ENCODE measurements at places on chromosomes 6 and 20.

- no peak for DNase-seq
Observed at GRCh38 chr20:24934101-24934661, 14.9 kb upstream of the CST7 start.

DNA sequence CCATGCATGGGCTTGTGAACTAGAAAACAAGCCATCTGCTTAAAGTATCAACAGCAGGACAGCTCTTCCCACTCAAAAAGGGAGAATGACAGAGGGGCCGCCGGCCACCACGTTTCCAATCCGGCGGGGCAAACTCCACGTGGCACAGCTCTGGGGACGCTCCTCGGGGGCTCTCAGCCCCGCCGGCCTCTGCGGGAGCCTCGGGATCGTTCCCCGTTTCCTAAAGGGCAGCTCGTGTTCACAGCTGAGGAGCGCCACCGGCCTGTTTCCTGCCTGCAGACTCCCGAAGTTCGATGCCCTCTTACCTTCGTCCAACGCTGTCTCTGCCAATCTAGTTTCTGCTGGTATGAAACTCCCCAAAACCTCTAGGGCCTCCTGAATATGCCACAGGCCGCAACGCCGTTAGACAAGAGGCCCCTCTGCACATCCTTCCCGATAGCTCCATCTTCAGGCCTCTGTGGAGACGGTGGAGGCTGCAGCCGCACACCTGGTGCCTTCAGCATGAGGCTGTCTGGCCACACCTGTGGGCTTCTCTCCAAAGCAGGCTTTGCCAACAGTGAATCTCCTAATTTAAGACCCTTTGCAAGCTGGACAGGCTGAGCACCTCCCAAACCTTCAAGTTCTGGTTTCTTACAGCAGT lies 46.5 kb downstream of the KCNQ2 start:
- no peak for DNase-seq

DNA sequence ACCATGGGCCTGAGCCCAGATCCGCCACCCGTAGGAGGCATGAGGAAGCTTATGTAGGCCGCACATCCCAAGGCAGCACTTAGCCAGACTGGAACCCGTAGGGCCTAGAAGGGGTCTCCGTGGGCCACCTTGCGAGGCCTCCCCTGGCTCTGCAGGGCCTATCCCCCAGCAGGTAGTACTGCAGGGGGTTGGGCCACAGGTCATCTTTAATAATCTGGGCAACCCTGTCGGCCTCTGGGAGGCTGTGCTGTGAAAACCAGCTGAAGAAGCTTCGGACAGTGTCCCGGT lies 18.5 kb downstream of the PLAGL2 start:
- no peak for DNase-seq

- peak; percentile 45 for DNase-seq
Observed at GRCh38 chr6:55953335-55953734, 77.9 kb upstream of the BMP5 start.

GRCh38 chr6:90397929-90398674 lies 101.5 kb upstream of the BACH2 start:
- DNase-seq: peak; percentile 14

GRCh38 chr20:48451401-48451800 lies 376.4 kb downstream of the PREX1 start:
- no peak for DNase-seq

- no peak for DNase-seq
Observed at GRCh38 chr6:107217248-107217647, 101.9 kb upstream of the BEND3 start.

DNA sequence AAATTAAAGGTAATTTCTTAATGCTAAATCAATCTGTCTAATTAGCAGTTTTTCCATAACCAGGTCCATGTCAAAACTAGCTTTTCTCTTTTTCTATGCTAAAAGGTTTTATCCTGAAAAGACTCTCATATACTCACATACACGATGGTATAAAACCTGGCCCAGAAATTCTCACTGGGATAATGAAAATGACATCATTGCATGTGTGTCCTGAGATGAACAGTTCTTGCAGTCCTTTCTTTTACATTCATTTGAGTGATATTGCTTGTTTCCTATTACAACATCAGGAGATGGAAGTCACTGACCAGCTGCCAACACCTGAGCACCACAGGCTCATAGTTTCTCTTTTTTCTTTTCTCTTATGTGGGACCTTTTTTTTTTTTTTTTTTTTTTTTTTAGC lies 7.9 kb upstream of the PRELID3B start:
- no peak for DNase-seq

- no peak for DNase-seq
Observed at GRCh38 chr20:37335642-37336368, 10.1 kb upstream of the SRC start.

- DNase-seq: no peak
Observed at GRCh38 chr20:19387251-19387650, 174.8 kb downstream of the SLC24A3 start.

DNA sequence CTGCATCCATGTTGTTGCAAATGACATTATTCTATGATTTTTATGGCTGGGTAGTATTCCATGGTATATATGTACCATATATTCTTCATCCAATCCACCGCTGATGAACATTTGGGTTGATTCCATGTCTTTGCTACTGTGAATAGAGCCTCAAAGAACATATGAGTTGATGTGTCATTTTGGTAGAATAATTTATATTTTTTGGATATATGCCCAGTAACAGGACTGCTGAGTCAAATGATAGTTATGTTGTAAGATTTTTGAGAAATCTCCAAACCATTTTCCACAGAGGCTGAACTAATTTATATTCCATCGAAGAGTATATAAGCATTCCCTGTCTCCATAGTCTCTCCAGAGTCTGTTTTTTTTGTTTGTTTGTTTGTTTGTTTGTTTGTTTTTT lies 1373.5 kb downstream of the GRIK2 start:
- no peak for DNase-seq

- DNase-seq: no peak
Observed at GRCh38 chr6:52249078-52249477, 4.8 kb upstream of the IL17F start.

DNA sequence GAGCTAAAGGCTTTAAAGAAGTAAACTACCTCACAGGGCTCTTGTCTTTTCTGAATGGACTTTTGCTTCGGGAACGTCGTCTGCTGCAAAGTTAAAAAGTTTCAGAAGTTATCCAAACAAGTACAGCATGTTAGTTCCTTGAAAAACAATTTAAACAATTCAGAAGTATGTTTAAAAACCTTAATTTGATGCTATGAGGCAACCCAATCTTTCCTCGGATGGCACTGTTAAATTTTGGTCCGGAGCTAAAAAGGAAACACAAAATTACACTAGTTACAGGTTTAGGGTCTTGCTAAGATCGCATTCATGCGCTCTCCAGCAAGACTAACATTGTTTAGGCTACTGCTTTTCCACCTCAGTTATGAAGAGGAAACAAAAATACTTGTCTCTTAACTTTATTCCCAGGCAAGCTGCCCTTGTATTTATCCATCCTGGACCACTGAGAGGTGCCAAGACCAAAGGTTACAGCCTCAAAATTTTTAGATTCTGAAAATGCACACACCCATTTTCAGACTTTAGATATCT lies 12.7 kb downstream of the RBM39 start:
- no peak for DNase-seq

GRCh38 chr6:64411226-64411625 lies 775.6 kb downstream of the PHF3 start:
- no peak for DNase-seq

- peak; percentile 47 for DNase-seq
Observed at GRCh38 chr20:35742741-35743523, 872 bp upstream of the RBM39 start.

- no peak for DNase-seq
Observed at GRCh38 chr6:170296423-170296745, 5.5 kb upstream of the DLL1 start.

GRCh38 chr6:35967076-35967774 lies 46.3 kb upstream of the SRPK1 start:
- peak; percentile 9 for DNase-seq

DNA sequence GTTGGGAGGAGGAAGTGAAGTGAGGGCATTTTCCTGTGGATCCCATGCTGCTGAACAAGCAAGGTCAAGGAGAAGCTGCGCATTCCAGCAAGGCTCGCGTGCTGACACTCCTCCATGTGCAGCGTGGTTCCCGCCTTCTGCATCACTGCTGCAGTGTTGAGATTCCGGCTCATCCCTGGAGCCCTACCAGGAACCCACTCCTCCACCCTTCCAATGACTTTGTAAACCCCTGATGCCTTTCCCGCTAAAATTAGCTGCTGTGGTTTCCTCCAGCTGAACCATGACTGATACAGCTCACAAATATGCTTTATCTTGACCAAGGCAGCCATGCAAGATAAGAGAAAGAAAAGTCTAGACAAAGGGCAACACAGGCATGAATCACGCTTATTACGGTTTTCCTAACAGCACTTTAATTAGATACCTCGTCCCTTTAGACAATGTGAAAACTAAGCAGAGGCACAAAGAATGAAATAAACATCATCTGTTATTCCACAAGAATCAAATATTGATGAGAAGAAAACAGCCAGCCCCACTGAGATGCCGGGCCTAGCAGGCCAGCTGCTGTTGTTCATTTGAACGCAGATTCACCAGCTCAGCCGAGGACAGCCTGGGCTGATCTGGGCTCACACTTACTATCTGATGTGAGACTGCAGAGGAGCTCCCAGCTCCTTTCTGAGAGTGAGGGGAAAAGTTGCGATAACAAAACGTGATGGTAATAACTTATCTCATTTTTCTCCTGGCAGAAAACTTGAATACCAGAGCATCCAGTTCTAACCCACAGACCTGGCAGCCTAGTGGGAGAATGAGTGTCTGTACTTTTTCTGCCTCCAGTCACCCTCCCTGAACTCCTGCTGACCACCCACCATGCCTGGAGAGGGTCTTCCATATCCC lies 14.2 kb upstream of the BNIP5 start:
- DNase-seq: peak; percentile 19

DNA sequence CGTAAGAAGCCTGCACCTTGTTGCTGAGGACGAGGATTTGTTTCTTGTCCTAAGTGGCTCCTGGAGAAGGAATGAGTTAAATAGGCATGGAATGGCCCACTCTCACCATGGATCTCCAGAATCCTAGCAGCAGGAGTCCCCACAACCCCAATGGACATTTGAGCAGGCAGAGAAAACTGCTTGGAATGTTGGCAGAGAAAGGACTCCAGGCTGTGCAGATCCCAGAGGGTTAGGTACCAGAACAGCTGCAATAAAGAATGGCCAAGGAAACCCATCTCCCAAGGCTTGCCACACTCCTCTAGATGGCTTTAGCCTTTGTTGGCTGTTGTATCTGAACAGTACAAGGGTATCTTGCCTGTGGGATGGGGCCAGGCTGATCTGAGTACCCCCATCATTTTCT lies 1415.7 kb upstream of the ADGRB3 start:
- DNase-seq: no peak

GRCh38 chr6:168950858-168951214 lies 302.8 kb downstream of the THBS2 start:
- no peak for DNase-seq

DNA sequence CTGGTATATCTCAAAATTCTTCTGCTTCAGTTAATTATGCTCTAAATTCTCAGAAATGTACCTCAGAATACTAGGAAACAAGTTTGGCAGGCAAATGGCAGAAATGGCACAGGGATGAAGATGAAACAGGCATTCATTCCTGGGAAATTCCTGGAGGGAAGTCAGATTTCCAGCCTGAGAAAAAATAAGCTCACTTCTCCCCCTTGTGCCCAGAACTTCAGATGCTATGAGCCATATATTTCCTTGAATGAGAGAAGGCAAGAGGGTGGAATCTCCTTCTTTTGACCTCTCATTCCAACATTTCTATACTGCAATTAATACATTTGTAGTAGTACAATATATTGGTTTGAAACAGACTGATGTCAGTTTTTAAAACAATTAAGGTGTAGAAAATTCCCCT lies 22.8 kb downstream of the RGS17 start:
- no peak for DNase-seq

GRCh38 chr20:36149469-36149868 lies 5.1 kb upstream of the EPB41L1 start:
- DNase-seq: no peak

DNA sequence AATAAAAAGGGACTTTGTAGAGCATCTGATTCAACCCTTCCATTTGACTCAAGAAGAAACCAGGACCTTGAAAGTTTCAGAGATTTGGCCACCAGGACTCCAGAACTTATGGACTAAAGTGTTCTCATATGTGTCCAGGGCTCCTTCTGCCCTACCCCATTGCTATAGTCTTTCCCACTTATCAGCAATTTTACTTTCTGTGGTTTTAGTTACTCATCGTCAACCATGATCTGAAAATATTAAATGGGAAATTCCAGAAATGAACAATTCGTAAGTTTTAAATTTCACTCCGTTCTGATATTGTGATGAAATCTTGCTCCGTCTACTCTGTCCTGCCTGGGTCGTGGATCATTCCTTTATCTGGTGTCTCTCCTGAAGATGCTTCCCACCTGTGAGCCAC lies 259.8 kb downstream of the PHACTR1 start:
- DNase-seq: no peak

- DNase-seq: no peak
Observed at GRCh38 chr6:12105271-12105670, 93.2 kb downstream of the HIVEP1 start.

- no peak for DNase-seq
Observed at GRCh38 chr6:66965227-66965626, 1258.2 kb upstream of the EYS start.

DNA sequence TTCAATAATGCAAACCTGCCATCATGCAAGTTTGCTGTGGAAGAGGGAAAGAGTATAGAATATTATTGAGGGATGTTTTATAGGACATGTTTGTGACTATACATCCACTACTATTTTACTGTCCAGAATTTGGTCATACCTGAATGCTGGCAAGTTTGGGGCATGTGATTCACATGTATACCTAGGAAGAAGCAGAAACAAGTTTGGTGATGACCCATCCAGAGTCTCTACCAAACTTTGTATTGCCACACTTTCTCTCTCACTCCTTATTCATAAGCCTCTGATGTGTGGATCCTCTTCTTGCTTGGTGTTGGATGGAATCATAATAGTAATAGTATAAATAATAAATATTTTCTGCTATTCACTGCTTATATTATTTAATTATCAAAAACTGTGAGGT lies 108.5 kb upstream of the FLRT3 start:
- DNase-seq: no peak

DNA sequence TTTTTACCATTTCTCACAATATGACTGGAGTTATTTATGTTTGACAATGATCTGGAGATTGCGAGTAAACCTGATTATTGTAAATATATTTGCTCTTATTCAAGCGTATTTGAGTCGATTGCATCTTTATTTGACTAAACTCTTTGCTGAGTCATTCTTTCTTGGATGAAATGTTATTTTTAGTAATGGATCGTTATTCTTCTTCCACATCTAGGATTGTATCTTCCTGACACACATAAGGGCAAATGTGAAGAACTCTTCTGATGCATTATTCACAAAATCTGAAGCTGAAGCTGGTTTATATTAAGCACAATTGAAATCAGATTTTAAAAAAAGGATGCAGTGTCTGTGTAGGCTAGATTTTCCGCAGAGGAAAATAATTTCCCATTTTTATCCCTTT lies 68.2 kb downstream of the SEL1L2 start:
- no peak for DNase-seq

- DNase-seq: no peak
Observed at GRCh38 chr6:122114717-122115116, 284.7 kb upstream of the HSF2 start.
